ENCODE measurements at places on chromosomes 1 and 21.

DNA sequence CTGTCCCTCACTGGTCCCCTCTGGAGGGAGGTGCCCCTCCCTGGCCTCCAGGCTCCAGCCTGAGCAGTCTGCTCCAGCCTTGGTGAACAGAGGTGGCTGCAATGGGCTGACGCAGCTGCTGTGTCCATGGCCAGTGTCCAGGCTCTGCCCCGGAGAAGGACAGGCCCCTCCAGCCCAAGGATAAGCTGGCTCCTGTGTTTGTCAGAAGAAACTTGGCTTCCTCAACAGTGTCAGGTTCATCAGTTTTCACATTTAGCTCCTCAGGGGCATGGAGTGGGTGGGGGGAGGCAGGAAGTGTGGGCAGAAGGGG, 402.8 kb downstream of the MATN1 start:
- no peak for DNase-seq

- DNase-seq, result no peak
Observed at GRCh38 chr1:167136191-167136614, 42.3 kb downstream of the STYXL2 start.

- DNase-seq, result no peak
Observed at GRCh38 chr1:68078647-68079046, 28.2 kb upstream of the DIRAS3 start.

GRCh38 chr1:152942161-152942560, 4.8 kb upstream of the SPRR5 start:
- no peak for DNase-seq

DNA sequence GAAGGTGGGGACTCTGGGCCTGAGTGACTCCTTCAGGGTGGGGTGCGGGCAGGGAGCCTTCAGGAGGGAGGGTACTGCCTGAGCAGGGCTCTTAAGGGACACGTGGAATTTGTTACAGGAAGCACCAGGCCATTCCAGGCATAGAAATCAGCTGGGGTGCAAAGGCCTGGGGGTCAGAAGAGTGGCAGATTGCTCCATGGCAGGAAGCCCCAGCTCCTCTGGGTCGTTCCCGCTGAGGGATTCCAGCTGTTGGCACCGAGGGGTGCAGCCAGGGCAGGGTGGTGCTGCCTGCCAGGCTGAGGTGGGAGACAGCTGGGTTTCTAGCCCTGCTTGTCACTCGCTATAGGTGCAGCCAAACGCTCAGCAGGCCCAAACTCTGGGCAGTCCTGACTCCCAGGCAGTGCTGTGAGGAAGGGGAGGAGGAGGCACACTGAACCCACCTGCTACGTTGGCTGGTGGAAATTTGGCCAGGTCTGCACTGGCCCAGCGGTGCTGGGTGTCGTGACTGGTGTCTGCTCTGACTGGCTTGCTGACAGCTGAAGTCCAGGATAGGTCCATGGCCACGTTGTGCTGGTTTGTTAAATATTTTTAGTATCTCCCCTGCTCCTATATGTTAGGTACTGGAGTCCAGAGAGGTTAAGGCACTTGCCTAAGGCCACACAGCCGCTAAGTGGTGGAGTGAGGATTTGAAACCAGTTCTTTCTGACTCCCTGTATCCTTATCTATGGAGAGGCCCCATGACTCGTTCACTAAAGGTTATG, 19.3 kb downstream of the TNFRSF1B start:
- no peak for DNase-seq

GRCh38 chr21:32096411-32096810, 182.4 kb downstream of the MIS18A start:
- DNase-seq, result no peak

DNA sequence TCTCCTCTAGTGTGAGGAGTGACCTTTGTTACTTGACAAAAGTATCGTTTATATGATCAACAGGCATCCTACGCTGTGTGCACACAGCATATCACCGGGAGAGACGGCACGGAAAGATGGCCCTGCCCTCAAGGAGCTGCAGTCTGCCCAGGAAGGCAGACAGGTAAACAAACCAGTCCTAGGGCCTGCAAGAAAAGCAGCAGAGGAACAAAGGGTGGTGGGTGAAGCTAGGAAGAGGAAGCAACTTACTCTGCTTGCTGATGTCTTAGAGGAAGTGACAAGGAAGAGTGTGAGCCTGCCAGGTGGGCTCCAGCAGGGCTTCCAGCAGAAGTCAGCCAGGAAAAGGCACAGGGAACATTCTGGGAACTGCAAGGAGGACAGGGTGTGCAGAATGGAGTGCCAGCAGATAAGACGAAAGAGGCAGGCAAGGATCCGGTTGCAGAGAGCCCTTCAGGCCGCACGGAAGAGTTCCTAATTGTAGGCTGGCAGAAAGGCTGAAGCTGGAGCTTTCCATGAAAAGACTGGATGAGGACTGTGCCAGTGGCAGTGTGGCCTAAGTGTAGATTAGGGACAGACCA, 106.7 kb downstream of the SLC45A1 start:
- no peak for DNase-seq

DNA sequence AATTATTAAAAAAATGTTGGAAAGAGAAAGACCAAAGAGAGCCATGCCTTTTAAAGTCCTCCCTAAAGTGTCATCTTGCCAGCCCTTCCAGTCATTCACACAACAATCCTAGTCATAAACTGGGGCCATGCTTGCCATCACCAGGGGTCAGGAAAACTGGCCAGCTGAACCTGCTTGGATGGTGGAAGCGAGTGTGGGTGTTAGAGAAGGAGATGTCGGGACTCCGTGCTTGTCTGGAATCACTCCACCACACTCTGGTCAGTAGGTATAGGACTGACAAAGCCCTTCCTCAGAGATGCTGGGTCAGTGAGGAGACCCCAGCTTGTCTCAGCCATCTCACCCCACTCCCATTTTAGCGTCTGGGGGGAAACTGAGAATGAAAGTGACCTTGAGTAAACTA, 3.3 kb upstream of the HAPLN2 start:
- no peak for DNase-seq

GRCh38 chr1:119815361-119815760, 4.1 kb upstream of the REG4 start:
- DNase-seq, result no peak

- DNase-seq, result no peak
Observed at GRCh38 chr1:190832511-190832910, 354.8 kb upstream of the BRINP3 start.

DNA sequence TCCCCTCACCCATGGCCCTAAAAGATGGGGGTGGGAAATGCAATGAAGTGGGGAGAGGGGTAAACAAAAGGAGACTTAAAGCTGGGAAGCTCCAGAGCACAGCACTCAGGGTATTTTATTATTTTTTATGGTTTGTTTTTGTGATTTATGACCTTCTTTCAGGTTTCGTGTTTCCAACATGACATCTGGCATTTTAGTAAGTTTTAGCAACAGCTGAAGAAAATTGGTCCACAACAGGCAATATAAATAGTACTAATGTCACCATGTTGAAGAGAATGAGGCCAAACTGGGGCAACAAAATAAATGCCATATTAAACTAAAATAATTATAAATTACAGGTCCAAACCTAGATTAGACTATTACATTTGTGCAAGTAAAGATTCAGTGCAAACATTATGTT, 56.3 kb downstream of the TBX15 start:
- DNase-seq, result no peak

DNA sequence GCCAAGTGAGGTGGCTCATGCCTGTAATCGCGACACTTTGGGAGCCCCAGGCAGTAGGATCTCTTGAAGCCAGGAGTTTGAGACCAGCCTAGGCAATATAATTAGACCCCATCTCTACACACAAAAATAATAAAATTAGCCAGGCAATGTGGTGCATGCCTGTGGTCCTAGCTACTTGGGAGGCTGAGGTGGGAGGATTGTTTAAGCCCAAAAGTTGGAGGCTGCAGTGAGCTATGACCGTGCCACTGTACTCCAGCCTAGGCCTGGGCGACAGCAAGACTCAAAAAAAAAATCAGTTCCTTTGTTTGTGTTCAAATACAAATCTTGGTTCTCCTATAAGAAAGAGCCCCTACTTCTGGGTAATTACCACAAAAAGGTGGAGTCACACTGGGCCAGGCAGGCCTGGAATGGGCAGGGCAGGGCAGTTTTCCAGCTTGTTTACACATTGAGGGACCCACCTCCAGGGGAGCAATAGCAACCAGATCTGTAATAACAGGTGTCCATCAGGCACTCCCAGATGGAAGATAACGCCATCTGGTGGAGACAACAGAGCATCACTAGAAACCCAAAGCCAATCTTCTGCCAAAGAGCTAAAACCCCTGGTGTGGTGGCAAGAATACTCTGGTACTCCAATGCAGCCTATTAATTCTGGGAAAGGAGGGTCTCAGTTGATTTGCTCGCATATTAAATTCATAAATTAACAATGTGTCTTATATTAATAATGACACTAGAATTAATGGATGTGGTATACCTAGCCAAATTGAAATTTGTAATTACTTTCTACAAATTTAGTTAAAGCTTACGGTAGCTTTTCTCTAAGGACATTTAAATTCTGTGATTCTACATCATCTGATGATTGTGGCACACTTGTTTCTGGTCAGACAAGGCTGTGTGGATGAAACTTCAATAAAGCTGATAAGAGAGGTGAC, 13.2 kb downstream of the PPP1R15B start:
- no peak for DNase-seq

- DNase-seq, result no peak
Observed at GRCh38 chr1:78061825-78062523, 16.2 kb downstream of the GIPC2 start.

DNA sequence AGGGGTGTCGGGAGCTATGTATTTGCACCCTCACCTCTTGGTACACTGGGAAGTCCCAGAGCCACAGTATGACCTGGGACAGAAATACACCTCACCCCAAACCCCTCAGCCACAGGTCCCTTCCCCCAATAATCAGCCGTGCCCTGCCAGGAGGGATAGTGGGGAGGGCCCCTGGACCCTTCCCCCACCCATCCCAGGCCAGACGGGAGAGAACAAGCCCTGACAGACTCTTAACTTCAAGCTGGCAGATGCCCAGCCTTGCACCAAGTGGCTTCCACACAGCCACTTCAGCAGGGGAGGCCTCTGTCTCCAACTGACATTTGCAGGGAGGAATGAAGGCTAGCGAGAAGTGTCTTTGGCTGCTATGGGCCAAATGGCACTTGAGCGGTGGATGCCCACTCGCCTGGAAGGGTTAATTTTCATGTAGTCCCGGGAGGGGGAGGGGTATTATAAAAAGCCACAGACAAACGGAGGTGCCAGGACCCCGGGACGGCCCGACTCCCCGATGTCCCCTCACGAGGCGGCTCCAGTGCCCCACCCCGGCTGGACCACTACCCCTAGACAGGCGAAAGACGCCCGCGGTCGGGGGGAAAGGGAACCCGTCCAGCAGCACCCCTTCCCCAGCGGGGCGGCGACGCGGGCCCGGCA, 495 bp downstream of the SYNC start:
- peak; percentile 93 for DNase-seq

GRCh38 chr1:61301824-61302657, 219.7 kb downstream of the NFIA start:
- no peak for DNase-seq
